ENCODE measurements at places on chromosomes 13 and 19.

- no peak for DNase-seq
Measured at GRCh38 chr13:34474187-34474868, 467.7 kb upstream of the NBEA start.

DNA sequence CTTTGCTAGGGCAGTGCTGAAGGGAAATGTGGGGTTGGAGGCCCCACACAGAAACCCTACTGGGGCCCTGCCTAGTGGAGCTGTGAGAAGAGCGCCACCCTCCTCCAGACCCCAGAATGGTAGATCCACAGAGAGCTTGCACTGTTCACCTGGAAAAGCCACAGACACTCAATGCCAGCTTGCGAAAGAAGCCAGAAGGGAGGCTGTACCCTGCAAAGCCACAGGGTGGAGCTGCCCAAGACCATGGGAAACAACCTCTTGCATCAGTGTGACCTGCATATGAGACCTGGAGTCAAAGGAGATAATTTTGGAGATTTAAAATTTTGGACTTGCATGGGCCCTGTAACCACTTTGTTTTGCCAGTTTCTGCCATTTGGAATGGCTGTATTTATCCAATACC, 615.4 kb upstream of the MIR17HG start:
- DNase-seq: no peak

DNA sequence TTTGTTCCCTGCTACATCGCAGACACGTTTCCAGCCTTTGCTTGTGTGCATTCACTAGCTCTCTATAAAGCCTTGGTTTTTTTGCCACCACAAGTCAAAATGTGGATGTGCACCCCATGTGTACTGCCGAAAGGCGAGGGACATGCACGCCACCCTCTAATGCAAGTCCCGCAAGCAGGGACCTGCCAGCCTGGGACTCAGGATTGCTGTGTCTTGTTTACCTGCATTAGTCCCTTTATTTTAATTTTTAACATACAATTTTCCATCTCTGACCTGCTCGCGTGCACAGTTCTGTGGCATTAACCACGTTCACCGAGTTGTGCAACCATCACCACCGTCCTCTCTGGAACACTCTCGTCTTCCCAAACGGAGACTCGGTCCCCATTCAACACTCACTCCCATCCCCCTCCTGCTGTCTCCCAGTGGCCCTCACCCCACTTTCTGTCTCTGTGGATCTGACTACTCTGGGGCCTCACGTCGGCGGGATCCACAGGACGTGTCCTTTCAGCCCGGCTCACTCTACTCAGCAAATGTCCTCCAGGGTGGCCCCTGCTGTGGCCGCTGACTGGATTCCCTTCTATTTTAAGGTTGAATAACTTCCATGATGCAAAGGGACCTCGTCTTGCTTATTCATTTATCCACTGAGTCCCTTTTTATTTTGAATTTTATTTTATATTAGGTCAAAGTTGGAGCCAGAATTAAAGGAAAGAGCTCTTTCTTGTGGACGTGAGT, 58.4 kb downstream of the RASA3 start:
- DNase-seq: no peak

- peak; percentile 46 for DNase-seq
Measured at GRCh38 chr13:98476538-98476966, 100.4 kb downstream of the STK24 start.

DNA sequence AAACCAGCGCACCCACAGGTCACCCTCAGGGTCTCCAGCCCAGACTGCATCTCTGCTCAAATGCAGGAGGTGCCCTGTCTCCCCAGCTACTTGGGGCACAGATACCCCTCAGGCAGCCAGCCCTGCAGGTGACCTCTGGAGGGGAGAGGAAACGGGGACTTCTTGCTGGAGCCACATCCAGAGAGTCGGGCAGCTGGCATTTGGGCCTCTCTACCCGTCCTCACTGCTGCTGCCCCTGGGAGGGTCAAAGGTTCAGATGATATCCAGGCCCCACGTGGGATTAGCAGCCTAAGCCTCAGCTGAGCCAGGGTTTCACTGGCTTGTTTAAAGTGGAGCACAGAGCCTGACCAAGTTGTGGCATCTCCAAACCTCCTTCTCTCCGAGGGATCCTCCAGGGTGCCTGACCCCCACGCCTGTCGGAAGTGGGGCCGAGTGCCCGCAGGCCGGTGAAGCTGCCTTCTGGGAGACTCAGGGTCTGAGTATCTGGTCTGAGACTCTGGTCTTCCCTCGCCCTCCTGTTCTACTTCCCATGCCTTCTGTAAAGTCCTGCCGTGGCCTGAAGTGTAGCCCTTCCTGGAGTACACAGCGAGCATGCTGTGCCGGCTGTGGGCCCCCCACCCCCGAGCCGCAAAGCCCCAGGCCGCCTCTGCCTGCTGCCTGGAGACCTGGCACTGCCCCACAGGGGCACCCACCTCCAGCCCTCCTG, 2.1 kb downstream of the RASA3 start:
- no peak for DNase-seq

DNA sequence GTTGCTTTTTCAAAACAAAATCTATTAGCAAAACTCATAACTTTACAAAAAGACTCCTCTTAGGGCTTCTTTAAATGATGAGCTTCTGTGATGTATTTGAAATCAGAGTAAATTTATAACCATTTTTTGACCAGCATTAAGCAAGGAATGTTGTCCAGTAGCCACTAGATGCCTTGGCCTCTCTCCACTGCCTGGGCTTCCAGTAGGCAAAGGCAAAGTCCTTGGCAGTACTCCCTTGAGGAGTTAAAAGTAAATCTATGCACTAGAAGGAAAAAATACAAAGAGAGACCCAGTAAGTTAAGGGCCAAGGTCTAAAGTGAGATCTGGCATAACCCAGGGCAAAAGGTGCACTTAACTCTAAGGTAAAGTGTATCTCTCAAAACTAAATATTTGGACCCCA, 9.5 kb downstream of the SERPINE3 start:
- DNase-seq: no peak

- DNase-seq: no peak
Measured at GRCh38 chr13:113890774-113891480, 27.1 kb upstream of the GAS6 start.

Measured in HS-5 (cell line).